ENCODE measurements at places on chromosomes 6 and 20.

GRCh38 chr6:130676077-130676772, 151.0 kb upstream of the SMLR1 start:
- DNase-seq, result no peak

GRCh38 chr6:7633361-7633760, 43.4 kb downstream of the SNRNP48 start:
- no peak for DNase-seq

DNA sequence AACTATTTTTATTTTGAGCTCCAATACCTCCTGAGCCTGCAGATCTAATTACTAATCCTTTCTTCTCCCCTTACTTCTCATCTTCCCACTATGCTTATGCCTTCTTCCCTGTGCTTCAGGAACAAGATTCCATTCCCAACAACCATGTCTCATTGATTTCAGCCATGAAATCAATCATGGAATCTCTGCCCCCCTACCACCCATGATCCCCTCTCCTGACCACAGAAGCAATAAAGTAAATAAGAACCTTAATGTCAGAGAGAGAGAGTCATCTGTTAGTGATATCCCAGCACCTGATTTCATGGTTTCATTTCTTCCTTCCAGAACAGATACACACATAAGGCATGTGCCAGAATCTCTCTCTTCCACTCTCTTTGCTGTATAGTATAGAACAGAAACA, 339.7 kb upstream of the KCNQ5 start:
- no peak for DNase-seq

GRCh38 chr20:62906209-62906608, 20.1 kb downstream of the DIDO1 start:
- DNase-seq, result no peak
